A549 treated with ZK216348 at 1 μM for 4 hours (cell line): ENCODE measurements at places on chromosomes 1 and 21. TPM values are rescaled to one million over a fixed set of nuclear protein-coding genes. Genes with fewer than 3 reads are reported as not detected.

The BRDT gene
- not detected in 5 replicates for total RNA-seq

The LAMC1 gene
- total RNA-seq, result 100 to 126 TPM (median 119 TPM) in 5 replicates

The CYP4A11 gene
- total RNA-seq, result not detected in 5 replicates

The TMEM125 gene
- not detected in 5 replicates for total RNA-seq

The NBPF6 gene
- total RNA-seq, result 0.26 TPM in 1 of 5 replicates, not detected in the others

The LDLRAD1 gene
- total RNA-seq, result not detected in 5 replicates

The C1orf52 gene
- total RNA-seq, result 15.8 to 21.7 TPM (median 21.4 TPM) in 5 replicates

The IL20 gene
- total RNA-seq, result not detected in 5 replicates

The TSPEAR gene
- not detected in 5 replicates for total RNA-seq

The FOXD3 gene
- total RNA-seq, result 0.75 to 1.3 TPM (median 1.1 TPM) in 5 replicates

The IGFN1 gene
- 0.32 to 1.4 TPM (median 0.82 TPM) in 5 replicates for total RNA-seq

The ITGB2 gene
- total RNA-seq, result 0.57 to 1.4 TPM (median 0.94 TPM) in 5 replicates

The TNFAIP8L2 gene
- total RNA-seq, result not detected in 5 replicates

The VSIG8 gene
- not detected in 5 replicates for total RNA-seq

The HAO2 gene
- total RNA-seq, result not detected in 5 replicates

The PKP1 gene
- total RNA-seq, result 0.04 TPM in 1 of 5 replicates, not detected in the others

The PBX1 gene
- total RNA-seq, result 14.6 to 21.7 TPM (median 19.1 TPM) in 5 replicates

The LCE3E gene
- 0.27 to 0.31 TPM in 2 of 5 replicates, not detected in the others for total RNA-seq

The C1orf105 gene
- not detected in 5 replicates for total RNA-seq

The PFDN2 gene
- 106 to 128 TPM (median 117 TPM) in 5 replicates for total RNA-seq

The F11R gene
- 43.1 to 66.6 TPM (median 47.2 TPM) in 5 replicates for total RNA-seq

The ZBTB8OS gene
- 35.6 to 68.4 TPM (median 36.5 TPM) in 5 replicates for total RNA-seq

The BCL10 gene
- 12.6 to 23.6 TPM (median 13.8 TPM) in 5 replicates for total RNA-seq

The HRNR gene
- total RNA-seq, result not detected in 5 replicates

The DNAJC6 gene
- total RNA-seq, result 3.8 to 8.1 TPM (median 7.7 TPM) in 5 replicates

The GJB5 gene
- total RNA-seq, result 0.16 to 0.28 TPM (median 0.19 TPM) in 3 of 5 replicates, not detected in the others

The ERMAP gene
- total RNA-seq, result 3.1 to 4.2 TPM (median 3.9 TPM) in 5 replicates

The TCP10L gene
- 0.42 to 1.8 TPM (median 0.75 TPM) in 4 of 5 replicates, not detected in the other for total RNA-seq

The TLCD4 gene
- total RNA-seq, result 2.9 to 13.1 TPM (median 9.3 TPM) in 5 replicates

The TSACC gene
- 1.7 to 3.2 TPM (median 2.2 TPM) in 5 replicates for total RNA-seq

The PDZK1 gene
- total RNA-seq, result 0.39 to 1.7 TPM (median 0.98 TPM) in 5 replicates

The OPTC gene
- total RNA-seq, result not detected in 5 replicates

The PIGV gene
- total RNA-seq, result 5.2 to 7.6 TPM (median 6.0 TPM) in 5 replicates

The CLDN17 gene
- total RNA-seq, result not detected in 5 replicates

The DOCK7 gene
- total RNA-seq, result 9.8 to 51.7 TPM (median 18.2 TPM) in 5 replicates

The PTAFR gene
- 0.13 to 0.36 TPM (median 0.20 TPM) in 5 replicates for total RNA-seq

The TMEM51 gene
- 29.9 to 38.0 TPM (median 35.7 TPM) in 5 replicates for total RNA-seq

The SZRD1 gene
- total RNA-seq, result 74.0 to 95.0 TPM (median 90.6 TPM) in 5 replicates

The COL9A2 gene
- total RNA-seq, result 0.23 to 0.48 TPM (median 0.24 TPM) in 3 of 5 replicates, not detected in the others

The CD48 gene
- not detected in 5 replicates for total RNA-seq

The ETV3L gene
- total RNA-seq, result not detected in 5 replicates

The MAP3K7CL gene
- total RNA-seq, result 1.1 to 2.6 TPM (median 1.4 TPM) in 5 replicates

The TEX38 gene
- not detected in 5 replicates for total RNA-seq

The PRDX6 gene
- total RNA-seq, result 300 to 332 TPM (median 305 TPM) in 5 replicates

The PLA2G5 gene
- total RNA-seq, result not detected in 5 replicates

The FCER1G gene
- total RNA-seq, result 0.70 TPM in 1 of 5 replicates, not detected in the others

The SARS1 gene
- total RNA-seq, result 89.7 to 104 TPM (median 97.2 TPM) in 5 replicates

The TSPAN2 gene
- total RNA-seq, result 0.66 to 1.6 TPM (median 1.3 TPM) in 5 replicates

The SELE gene
- total RNA-seq, result not detected in 5 replicates

The EXOSC10 gene
- 36.9 to 41.7 TPM (median 38.6 TPM) in 5 replicates for total RNA-seq

The LCE5A gene
- not detected in 5 replicates for total RNA-seq

The UROD gene
- total RNA-seq, result 43.4 to 47.7 TPM (median 46.1 TPM) in 5 replicates

The CD53 gene
- not detected in 5 replicates for total RNA-seq

The FCRL2 gene
- total RNA-seq, result not detected in 5 replicates
